Upper lobe of left lung (tissue), 6 donors: ENCODE measurements at places on chromosomes 3 and 15. TPM values are rescaled to one million over a fixed set of nuclear protein-coding genes. Genes with fewer than 3 reads are reported as not detected.

The RAD51 gene
- 2.1 TPM for total RNA-seq

The ETV5 gene
- 49.6 TPM for total RNA-seq

The GUCA1C gene
- not detected for total RNA-seq

The SLC9C1 gene
- total RNA-seq = not detected

- no peak overlapping the region for H3K27ac ChIP-seq
- H3K36me3 ChIP-seq = no peaks in the 10 kb centered on the region
- DNase-seq = no peak
- no peaks in the 10 kb centered on the region for H3K27me3 ChIP-seq
- no peak overlapping the region for H3K4me3 ChIP-seq
Observed at GRCh38 chr3:16350597-16351318, 85.7 kb downstream of the OXNAD1 start.

- no peak for DNase-seq
- H3K4me3 ChIP-seq = no peak overlapping the region
- H3K36me3 ChIP-seq = no peaks in the 10 kb centered on the region
Observed at GRCh38 chr3:10462641-10463532, 42.5 kb downstream of the ATP2B2 start.

DNA sequence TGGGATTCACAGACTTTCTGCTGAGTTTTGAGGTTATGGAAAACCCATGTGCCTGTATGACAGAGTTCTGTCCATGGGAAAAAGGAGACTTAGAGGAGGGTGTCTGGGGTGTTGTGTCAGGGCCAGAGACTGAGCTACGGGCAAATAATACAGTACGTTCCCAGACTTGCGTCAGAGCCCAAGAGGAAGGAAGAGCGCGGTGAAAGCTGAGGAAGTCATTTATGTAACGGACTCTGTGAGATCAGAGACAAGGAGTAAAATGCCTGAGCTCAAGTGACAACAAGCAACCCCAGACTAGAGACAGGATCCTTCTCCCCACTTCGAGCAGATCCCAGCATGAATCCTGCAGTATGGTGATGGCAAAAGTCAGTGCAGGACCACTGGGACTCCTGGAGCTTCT lies 368.6 kb upstream of the MCTP2 start:
- no peaks in the 10 kb centered on the region for H3K36me3 ChIP-seq
- H3K4me1 ChIP-seq = no peaks in the 10 kb centered on the region
- peak overlapping the region; percentile 75 for H3K27ac ChIP-seq
- DNase-seq = no peak
- H3K4me3 ChIP-seq = no peak overlapping the region

DNA sequence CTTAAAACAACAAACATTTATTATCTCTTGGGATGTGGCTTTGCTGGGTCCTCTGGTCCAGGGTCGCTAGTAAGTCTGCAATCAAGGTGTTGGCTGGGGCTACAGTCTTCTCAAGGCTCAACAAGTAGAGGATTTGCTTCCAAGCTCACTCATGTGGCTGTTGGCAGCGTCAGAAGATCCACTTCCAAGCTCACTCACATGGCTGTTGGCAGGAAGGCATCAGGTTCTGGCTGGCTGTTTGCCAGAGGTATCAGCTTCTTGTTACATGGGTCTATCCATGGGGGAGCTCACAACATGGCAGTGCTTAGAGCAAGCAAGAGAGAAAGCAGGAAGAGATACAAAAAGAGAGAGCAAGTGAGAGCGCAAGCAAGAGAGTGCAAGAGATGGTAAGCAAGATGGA lies 15.0 kb upstream of the BNC1 start:
- no peak overlapping the region for H3K27ac ChIP-seq
- no peaks in the 10 kb centered on the region for H3K4me1 ChIP-seq
- no peak overlapping the region for H3K4me3 ChIP-seq
- no peaks in the 10 kb centered on the region for H3K27me3 ChIP-seq
- no peak for DNase-seq
